AG09309 (cell line): ENCODE measurements at places on chromosomes 6 and 20.
A peak's percentile ranks its signal among the peaks of the same experiment; 100 is the strongest.

DNA sequence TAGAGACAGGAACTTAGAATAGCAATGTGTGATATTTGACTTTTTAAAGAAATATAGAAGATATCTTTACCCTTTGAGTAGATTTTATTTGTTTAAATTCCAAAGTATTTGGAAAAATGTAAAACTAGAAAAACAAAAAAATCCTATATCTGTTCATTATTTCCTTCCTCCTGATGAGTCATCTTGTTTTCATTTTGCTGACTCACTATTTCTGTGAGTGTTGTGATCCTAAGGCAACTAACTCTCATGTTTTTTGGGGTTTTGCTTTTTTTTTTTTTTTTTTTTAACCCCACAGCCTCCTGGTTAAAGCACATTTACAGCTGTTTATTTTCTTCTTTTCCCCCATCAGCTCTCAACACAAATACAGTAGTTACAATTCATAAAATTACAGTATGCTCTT, 37.8 kb upstream of the THEMIS start:
- DNase-seq = no peak

DNA sequence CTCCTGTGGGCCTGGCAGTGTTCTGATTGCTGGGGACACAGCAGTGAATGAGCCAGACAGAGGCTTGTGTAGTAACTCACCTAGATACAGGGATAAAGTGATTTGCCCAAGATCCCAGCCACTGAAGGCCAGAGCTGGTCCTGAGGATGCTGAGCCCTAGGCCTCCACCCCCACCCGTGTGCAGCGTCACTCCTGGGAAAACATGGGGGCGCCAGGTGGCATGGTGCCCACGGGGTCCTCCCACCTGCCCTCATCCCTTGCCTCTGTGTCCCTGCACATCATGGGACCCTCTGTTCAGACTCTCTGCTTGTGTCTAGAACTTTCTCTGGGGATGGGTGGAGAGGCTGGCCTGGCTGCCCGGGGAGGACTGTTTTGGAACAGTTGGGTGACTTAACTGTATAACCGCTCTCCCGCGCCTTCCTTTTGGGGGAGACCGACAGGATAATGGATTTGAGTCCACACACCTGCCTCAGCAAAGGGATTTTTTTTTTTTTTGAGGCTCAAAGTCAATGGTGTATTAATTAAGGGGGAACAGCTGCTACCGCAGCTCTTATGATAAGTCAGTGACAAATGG, 19.6 kb downstream of the LEMD2 start:
- DNase-seq = no peak

GRCh38 chr20:33551778-33552177, 61.9 kb downstream of the CBFA2T2 start:
- no peak for DNase-seq

DNA sequence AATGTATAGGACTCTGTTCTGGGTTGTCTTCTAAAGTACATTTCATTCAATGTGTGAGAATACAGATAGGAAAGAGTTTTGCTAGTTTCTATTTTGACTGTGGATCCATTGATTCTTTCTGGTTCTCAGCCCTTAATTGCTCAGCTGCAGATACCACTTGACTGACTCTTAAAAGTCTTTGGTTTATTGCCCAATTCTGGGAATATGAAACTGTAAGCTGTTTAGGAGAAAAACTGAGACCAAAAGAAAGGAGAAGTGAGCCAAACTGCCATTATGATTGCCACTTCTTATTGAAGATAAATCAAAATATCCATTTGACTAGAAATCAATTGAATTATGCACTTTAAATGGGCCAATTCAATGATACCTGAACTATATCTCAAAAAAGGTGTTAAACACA, 211.4 kb downstream of the ESR1 start:
- no peak for DNase-seq

DNA sequence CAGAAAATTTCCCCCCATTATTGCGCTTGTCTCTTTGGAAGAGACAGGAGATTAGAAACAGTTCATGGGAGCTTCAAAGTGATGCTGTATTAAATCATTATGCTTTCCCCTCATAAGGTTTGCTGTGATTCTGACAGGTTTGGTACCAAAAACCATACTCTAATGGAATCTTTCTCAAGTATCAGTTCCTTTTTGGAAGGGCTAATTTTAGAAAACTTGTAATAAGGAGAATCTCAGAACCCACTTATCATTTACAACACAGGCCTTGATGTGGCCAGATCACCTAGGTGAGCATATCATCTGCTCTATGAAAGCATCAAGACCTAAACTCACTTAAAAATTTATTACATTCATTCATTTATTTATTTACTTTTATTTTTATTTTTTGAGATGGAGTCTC, 51.2 kb downstream of the TP53INP2 start:
- DNase-seq = no peak

- DNase-seq = no peak
Observed at GRCh38 chr20:56195946-56196345, 52.6 kb upstream of the MC3R start.

- DNase-seq = no peak
Observed at GRCh38 chr20:46130534-46130933, 12.4 kb downstream of the CD40 start.

DNA sequence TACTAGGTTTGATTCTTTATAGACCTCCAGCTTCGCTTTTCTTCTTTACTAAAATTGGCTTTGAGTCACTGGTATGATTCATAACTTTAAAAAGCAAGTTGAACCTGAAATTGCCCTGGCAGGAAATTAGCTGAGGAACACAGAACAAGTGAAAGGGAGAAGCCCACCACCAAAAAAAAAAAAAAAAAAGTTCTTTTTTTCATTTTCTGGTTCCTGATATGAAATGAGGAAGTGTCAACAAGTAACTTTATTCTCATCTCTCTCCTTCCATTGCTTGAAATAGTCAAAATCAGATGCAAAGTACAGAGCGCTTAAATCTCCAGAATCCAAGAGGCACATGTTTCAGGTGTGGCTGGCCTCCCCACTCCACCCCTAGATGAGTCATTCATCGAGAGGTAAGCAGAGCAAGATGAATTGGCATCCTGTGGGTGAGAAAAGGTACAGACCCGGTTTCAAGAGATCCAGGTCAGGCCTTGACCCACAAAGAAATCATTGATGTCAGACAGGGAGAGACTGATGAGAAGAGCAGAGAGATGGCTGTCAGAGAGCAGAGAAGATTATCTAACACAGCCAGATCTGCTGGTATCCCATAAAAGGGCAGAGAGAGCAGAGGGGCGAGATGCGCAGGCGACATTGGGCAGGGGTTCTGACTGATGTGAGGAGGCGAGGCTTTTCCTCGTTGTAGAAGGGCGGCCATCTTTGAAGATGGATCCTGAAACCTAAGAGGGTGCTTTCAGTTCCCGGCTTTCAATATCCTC, 54.8 kb upstream of the MBOAT1 start:
- DNase-seq = no peak

DNA sequence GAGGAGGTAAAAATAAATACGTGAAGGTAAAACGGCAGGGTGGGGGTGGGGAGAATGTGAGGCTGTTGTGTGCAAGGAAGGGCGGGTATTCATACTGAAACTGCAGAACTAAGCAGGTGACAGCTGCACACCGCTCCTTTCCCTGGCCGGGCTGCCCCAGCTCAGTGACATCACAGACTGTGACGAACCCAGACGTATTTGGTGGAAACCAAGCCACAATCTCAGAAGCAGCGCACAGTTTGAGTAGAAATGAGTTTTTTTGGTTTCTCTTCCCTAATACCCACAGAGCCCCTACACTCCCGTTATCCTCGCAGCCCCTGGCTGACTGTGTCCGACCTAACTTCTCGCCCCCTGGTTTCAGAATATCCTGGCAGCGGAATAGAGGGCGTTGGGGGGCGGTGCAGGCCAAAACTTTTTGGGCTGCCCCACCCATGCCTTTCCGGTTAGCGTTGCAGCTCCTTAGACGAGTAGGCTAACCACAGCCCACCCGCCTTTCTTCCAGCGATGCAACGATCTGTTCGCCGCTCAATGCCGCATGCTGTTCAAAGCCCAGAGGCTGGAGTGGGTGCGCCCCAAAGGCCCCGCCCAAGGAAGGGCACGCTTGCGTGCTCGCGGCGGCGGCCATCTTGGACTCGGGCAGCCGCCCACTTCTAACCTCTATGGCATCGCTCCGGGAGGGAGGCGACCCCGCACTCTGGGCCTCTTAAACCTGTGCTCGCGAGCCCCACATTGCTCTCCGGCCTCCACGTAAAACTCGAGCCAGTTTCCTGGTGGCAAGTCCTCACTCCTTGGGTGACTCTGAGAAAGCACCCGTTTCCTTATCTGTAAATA, 9.1 kb downstream of the BAK1 start:
- DNase-seq = no peak

GRCh38 chr6:135196739-135197510, 15.8 kb downstream of the MYB start:
- no peak for DNase-seq

DNA sequence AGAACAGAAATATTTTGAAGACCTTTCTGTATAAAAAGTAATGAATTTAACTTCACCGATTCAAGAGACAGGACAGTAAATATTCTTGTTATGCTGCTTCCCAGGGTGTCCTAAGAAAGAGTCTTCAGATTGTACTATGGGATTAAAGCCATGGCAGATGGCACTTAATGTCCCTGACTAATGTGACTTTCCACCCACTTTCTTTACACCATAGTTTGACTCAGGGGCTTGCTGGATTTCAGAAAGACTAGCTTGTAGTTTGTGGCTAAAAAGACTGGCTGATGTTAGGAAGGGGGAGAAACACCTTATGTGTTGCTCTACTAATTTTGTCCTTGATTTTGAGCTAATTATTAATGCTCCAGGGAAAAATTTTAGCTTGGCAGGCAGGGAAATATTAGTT, 75.9 kb downstream of the UTRN start:
- DNase-seq = no peak

DNA sequence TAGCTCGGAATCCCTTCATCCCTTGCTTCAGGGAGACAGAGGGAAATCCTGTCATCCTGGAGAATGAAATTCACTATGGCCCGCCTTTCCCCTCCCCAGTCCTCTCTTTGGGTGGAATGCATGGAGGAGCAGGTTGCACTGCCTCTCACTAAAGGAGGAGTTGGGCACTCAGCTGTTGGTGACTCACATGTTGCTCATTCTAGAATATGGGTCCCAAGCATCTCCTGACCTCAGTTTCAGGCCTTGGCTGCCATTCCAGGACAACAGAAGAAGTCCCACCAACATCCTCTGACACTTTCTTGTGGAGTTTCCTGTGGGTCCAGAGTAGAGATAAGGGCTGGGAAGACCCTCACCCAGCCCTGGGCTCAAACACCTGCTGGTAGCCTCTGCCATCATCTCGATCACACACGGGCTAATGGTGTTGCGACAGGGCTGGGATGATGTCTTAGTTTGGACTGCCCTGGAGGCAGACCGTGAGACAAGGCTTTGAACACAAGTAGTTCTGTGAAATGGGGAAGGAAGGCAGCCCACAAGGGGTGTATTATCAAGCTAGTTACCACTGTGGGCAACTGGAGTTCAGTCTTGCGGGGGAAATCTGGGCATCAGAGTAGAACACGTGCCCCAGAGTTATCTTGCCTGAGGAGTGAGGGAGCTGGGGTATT, 52.4 kb upstream of the RNF24 start:
- peak; percentile 28 for DNase-seq

DNA sequence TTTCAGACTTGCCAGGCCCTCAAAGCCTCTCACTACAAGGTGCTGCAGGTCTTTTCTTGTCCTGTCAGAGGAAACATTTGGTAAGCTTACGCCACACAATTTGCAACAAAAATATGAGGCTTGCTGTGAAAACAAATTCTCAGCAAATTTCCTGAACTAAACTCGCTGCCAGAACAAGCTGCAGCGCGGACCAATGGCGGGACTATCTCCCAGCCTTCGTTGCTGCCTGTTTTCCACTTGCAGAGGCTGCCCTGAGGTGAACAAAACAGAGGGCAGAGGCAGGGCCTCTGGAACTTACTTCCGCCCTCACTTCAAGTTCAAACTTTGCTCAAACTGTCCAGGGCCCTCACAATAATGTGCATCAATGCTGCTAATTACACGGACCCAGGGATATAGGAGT, 12.4 kb downstream of the UQCC2 start:
- DNase-seq = no peak

DNA sequence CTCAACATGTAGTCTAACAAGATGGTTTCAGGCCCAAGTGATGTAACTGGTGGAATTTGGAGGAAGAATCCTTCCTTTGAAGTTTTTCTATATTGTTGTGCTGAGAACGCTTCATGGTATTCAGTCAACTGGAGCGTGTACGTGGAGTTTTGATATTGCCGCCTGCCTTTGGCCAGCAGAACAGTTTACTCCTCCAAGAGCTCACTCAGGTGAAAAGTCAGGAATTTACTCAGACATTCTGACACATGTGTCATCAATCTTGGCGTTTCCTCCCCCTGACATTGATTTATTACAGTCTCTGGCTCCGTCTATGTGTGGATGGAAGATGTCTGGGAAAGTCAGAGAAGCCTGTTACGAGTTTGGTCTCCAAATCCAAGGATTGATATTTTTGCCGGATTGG, 19.0 kb upstream of the TGM2 start:
- DNase-seq = no peak
